Gastroesophageal sphincter (tissue), 4 donors: ENCODE measurements at places on chromosomes 7 and 10.

DNA sequence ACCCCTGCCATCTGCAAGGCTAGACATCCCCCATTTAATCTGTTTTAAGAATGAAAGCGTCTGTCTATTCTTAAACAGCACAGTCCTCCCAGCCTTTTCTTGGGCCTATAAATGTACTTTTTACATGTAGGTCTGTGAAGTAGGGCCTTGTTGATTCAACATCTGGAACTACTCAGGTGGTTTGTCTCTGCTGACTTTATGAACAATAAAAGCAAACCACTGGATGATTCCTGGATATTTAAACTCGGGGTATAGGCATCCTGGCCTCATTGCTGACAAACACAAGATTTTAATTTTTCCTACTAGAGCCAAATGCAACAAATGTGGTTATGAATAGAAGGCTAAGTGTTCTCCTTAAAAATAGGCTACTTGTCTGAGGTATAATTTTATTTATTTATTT is 198.3 kb downstream of the WDR11 start:
- no peak for ATAC-seq

DNA sequence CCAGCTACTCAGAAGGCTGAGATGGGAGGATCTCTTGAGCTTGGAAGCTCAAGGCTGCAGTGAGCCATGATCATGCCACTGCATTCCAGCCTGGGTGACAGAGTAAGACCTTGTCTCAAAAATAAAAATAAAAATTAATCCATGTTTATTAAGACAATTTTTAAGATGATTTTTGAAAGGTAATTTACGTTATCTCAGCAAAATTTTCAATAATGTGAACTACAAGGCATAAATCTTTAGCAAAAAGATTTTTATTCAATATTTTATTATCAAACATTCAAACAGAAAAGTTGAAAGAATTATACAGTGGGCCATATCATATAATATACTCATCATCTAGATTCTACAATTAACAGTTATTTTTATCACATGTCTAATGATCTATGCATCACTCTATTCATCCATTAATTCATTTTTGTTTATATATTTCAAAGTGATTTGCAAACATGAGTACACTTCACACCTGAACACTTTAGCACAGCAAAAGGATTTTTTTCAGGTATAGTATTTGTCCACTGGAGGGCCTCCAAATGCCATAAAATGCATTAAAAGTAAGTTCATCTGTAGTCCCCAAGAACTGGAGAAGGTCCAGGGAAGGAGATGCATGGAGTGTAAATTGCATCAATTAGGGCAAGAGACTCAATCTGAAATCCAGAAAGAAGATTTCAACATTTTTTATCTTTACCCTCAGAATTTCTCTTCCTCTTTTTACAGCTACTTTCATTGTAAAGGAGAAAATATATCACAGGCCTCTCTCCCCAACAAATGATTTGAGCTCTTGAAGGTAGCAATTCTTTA is 38.6 kb upstream of the RSBN1L start:
- ATAC-seq, result no peak

DNA sequence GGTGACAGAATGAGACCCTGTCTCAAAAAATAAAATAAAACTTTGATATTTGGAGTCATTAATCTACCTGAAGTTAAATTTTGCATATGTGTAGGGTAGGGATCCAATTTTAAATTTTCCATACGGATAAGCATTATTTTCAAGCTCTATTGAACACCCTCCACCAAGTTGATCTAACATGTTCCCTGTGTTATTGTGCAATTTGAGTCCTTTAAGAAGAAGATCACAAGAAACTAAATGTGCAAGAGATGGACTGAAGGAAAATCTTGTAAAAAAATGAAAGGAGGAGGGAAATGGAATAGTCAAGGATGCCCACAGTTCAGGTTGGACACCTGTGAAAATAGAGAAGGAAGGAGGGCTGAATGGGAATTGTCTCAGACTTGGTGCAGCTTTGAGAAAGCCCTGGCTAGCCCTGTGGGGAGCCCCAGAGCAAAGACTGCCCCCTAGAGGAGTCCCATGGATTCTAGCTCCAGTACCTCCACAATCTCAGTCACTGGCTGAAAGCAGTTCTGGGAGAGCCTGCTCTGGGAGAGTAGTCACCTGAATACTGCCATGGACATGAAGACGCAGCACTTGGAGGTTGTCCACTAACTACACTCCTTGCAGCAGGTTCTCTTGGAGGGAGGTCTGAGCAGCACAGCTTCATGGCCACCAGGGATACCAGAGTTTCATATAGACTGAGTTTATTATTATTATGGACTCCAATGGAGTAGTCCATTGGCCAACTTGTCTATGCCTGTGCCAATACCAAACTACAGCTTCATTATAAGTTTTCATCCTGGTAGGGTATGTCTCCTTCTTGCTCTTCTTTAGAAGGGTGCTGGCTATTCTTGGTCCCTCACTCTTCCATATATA is 5.7 kb upstream of the TIAL1 start:
- ATAC-seq, result no peak

- no peak for ATAC-seq
Measured at GRCh38 chr7:145152589-145152988, 316.7 kb upstream of the TPK1 start.

DNA sequence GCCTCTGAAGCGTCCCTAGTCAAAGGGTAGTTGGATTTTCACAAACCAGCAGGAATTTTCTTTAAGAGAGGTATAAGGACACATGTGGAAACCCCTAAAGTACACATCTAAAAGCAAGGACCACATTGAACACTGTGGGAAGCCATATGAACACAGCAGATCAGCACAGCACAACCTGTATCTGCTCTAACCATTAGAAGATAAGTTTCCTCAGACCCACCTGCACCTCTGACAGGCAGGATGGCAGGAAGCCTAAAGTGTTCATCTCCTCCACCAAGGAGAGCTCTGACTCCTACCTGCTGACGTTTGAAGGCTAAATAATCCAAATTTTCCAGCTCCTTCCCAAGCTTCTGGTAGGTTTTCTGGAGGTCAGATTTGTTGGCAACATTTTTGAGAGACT is 174.4 kb downstream of the CTNNA3 start:
- no peak for ATAC-seq

DNA sequence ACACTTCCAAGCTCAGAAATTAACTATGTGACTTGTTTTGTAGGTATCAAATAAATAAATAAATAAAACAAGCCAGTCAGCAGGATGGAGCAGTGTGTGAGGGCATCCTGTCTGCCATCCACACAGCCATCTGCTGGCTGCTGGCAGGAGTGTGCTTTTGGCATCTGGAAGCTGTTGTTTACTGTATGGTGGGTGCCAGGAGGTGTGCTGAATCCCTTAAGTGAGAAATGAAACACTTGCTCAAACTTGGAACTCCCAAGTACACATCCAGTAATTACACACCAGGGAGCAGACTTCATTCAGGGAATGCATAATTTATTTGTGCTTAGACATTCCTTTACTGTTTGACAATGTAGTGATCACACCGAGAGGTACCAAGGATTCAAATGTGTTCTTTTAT is 16.9 kb upstream of the TAX1BP1 start:
- no peak for ATAC-seq

- no peak for ATAC-seq
Measured at GRCh38 chr10:98586096-98586495, 139.4 kb upstream of the HPS1 start.
